ENCODE measurements at places on chromosomes 13 and 19. TPM values are rescaled to one million over a fixed set of nuclear protein-coding genes. Genes with fewer than 3 reads are reported as not detected.

- no peak for DNase-seq
Observed at GRCh38 chr19:4748589-4748988, 24.9 kb upstream of the DPP9 start.

DNA sequence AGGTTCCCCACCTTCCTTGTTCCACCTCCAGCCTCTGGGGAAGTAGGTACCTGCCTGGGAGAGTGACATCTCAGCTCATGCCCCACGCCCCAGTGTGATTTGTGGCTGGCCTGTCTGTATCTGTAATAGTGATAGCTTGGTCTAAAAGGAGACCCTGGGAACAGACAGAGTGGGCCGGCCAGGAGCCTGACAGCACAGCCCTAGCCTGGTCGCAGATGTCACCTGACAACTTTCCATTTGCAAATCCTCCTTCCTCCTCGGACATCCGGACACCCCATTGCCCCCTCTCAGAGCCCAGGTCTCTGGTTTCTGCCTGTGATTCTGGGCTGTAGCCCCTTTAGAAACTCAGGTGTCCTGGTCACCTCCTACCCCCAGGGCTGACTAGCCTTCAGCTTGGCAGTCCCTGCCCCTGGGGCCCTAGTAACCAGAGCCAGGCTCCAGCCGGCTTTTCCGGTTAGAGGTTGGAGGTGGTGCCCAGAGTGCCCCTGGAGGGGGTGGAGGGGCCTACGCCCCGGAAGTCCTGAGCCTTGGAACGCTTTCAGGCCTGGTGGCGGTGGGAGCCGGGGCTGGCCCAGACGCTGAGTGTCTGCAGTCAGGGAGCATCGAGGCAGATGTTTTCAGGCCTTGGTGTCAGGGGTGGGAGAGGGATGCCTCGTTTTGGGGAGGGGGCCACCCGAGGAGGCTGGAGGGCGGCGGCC, 6.5 kb downstream of the LRRC8E start:
- no peak for DNase-seq

DNA sequence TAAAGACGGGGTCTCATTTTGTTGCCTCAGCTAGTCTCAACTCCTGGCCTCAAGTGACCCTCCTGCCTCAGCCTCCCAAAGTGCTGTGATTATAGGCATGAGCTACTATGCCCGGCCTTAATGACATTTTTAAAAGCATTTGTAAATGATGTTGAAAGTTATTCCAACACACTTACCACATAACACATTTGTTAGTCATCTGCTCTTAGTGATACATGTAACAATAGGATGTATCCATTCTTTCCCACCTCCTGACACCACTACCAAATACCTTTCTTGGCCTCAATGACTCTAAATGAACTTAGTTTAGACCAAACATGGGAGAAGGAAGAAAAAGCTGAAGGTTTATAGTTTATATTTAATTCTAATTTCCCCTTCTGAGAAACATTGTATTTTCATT, 59.8 kb upstream of the MEDAG start:
- DNase-seq = no peak

DNA sequence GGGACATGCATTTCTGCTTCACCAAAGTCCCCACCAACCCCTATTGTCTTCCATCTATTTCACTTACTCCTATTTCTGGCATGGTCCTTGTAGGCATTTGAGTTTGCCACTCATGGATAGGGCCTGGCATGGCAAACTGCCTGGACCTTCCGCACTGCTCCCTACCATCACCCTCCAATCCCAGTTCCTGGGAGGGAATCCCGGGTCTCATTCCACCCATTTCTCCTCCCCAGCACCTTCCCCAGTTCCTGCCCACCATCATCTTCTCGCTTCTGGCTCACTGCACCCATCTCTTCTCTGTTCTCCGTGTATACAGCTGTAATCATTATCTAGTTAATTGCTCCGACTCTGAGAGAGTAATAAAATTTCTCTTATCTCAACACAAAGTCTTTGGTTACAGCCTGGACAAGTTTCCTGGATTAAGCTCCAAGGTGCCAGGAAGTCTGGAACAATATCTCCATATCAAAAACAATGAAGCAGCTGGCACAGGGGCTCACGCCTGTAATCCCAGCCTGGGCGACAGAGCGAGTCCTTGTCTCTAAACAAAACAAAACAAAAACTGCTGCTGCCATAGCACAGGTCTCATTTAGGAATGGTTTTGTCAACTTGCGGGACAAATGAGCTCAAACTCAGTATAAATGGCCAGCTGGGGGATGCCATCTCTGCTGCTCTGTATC, 17.0 kb upstream of the COX7A1 start:
- DNase-seq = no peak

GRCh38 chr19:13770013-13770635, 4.1 kb upstream of the C19orf53 start:
- no peak for DNase-seq

The GAPDHS gene
- not detected for total RNA-seq

The F10 gene
- total RNA-seq = not detected

The ZNF223 gene
- total RNA-seq = 0.96 TPM

The THSD8 gene
- 41.4 TPM for total RNA-seq
